ENCODE measurements at places on chromosomes 5 and 9.
A peak's percentile ranks its signal among the peaks of the same experiment; 100 is the strongest.

DNA sequence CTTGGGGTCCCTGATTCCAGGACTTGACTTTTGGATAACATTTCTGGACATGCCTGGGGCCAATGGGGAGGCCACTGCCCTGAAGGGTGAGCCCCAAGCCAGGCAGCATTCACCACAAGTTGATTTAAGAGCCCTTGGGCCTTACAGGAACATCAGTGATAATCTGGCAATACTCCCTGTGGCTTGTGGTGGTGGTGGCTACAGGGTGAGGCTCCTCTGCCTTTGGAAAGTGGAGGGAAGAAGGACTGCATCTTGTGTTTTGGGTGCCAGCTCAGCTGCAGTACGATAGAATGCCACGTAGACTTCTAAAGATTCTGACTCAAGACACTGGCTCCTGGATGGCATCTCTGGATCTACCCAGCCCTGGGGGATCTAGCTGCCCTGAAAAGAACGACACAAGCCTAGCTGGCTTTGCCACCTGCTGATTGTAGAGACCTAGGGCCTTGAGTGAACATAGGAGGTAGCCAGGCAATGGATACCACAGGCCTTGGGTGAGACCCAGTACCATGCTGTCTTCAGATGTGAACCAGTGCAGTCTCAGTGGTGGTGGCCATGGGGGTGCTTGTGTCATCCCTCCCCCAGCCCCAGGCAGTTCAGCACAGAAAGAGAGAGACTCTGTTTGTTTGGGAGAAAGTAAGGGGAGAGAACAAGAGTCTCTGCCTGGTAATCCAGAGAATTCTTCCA, 79.0 kb upstream of the DAP start:
- no peak for DNase-seq

- DNase-seq, result no peak
Observed at GRCh38 chr9:82810915-82811314, 252.0 kb downstream of the RASEF start.

DNA sequence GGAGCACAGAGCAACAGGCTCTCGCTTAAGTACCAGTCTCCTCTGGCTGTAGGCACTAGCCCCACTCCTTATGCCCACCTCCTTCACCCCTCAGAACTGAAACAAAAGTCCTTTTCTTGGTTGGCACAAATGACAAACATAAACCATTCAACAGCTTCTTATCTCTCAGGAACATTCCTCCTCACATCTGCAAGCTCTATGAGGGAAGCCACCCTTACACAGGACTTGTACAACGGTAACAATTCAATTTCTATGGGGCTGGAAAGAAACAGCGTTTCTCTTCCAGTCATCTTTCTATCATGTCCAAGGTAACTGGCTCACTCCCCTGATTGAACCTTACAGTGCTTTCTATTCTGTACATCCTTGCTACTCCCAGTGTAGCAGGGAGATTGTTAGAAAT, 74.1 kb downstream of the CSF2 start:
- no peak for DNase-seq

GRCh38 chr5:81590498-81591384, 160.2 kb downstream of the SSBP2 start:
- DNase-seq, result no peak

GRCh38 chr5:81171769-81172168, 61.4 kb upstream of the CKMT2 start:
- DNase-seq, result no peak

DNA sequence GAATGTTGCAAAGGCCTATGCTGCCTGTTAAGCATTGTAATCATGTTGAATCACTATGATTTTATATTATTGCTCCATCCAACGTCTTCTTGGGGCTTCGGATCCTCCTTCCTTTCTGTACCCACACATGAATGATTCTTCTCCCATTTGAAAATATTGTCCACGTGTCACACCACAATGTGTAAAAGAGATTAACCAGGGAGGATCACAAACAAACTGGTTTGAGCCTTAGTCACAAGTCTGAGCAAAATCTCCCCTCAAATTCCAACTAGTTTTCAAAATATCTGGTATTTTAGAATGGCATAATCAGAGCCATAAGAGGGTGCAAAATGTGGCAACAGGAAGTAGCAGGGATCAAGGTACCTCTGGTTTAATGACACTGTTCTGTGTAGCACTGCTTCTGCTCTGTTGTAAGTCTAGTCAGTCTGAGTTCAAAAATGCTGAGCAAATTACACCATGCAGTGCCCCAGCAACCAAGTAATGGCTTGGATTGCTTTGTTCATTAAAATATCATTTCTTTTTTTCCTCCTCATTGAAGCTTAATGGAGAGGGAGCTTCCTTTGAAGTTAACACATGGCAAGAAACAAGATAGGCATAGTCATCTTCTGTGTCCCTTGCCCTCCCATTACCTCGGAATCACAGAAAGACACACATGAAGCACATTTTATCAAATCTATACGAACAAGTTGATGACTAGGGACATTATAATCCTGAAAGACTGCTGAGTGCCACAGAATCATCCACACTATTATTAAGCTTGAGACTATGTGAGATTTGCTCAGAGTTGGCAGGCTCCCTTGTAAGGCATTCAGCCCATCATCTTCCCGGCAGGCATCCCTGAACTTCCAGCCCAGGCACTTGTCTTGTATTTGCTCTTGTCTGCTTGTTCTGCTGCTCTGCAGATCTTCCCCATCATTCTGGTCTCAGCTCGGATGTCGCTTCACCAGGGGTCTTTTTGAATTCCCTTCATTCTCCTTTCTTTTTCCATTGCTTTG, 102.0 kb upstream of the PRLR start:
- no peak for DNase-seq

GRCh38 chr5:179558932-179559283, 8.6 kb downstream of the RUFY1 start:
- DNase-seq, result no peak

DNA sequence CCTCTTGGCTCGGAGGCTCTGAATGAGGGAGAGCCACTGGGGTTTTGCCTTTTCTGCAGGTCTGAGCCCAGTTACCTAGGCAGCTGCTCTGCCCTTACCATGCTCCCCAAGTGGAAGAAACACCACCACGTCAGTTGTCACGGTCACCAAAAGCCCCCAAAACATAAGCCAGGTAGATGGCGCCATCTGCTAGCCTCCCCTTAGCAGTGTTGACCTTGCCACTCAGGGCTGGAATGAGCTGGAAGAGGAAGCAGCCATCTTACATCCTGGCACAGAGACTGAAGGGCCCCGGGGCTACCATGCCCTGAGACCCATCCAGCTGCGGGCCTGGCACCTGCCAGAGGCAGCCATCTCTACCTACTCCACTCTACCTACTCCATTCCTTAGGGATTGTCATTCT, 7.4 kb downstream of the ZER1 start:
- no peak for DNase-seq

DNA sequence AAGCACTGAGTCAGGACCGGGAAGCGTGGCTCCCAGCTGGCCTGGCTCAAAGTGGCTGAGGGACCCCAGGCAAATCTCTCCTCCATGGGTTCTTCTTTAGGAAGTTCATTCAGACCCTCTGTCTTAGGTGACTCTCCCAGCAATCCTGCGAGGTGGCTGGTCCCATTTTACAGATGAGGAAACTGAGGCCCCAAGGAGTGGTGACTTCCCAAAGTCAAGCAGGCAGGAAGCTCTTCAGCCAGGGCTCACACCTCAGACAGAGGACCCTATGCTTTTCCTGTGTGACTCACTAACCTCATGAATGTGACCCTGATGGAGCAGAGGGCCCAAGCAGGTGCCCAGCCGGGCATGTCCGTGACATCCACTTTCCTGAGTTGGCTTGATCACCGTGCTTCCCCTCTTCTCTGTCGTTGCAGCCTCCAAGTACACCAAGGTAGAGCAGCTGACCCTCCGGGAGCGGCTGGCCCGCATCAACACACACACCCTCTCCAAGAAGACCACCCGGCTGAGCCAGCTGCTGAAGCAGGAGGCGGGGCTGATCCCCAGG, 36.5 kb downstream of the ARHGEF37 start:
- no peak for DNase-seq

DNA sequence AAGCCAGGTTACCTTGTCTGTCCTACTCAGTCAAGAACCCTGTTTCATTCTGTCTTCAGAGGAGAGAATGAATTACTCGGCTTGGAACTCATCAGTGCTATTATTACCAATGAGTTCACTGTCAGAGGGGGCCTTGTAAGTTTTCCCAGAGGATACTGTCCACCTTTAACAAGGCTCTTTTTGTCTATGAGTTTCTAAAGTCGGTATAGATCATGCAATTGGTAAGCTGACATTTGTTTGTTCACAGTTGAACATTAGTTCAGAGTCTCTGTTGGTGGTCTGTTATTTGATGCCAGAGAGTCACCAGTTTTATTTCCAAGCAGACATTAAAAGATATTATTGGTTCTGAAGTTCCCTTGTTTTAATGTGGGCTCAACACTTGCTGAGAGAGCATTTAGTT, 58.1 kb upstream of the DHFR start:
- DNase-seq, result no peak

DNA sequence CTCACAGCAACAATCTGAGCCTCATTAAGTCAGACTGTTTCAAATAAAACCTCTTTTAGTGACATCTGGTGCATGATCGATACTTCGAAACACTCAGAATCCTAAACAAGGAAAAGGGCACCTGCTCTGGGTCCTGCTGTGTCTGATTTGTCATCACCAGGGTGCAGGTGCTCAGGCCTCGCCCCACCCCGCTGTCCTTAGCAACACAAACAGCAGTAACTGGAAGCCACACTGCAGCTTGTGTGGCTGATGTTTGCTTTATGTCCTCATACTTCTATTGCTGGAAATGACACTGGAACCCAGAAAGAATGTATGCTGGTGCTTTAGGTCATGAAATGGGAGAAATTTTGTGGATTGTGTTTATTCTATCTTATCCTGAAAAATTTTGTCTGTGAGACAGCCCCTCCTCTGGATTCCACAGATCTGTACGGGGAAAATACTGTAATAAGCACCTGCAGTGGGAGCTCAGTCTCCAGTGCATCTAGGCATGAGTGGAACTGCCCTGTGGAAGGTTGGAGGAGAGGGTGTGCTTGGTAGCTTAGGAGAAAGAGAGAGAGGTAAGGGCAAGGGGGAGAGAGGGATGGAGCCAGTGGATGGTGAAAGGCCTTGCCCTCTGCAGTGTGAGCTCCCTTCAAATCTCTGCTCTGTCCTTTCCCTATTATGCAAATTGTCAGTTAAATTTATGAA, 284.2 kb downstream of the SMARCA2 start:
- no peak for DNase-seq

- no peak for DNase-seq
Observed at GRCh38 chr5:180180846-180181245, 28.2 kb downstream of the RASGEF1C start.

GRCh38 chr5:8919096-8919495, 626.8 kb downstream of the SEMA5A start:
- no peak for DNase-seq

DNA sequence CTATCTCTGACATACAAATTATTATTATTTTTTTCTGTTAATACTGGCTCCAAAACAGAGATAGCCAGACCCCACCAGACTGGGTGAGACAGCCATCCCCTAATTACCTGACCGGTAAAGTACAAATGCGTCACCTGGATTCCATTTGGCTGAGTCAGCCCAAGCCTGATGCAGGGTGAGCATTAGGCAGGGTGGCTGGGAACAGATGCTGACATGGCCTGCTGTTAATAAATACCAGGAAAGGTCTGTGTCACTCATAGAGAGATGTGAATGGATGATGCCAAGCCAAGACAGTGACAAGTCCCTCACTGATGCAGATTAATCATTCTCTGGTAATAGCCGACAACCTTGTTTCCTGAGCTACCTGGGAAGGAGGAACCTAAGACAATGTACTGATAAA, 183.5 kb downstream of the TRIM32 start:
- DNase-seq, result no peak

- DNase-seq, result no peak
Observed at GRCh38 chr5:180129291-180130190, 58.0 kb upstream of the RNF130 start.

DNA sequence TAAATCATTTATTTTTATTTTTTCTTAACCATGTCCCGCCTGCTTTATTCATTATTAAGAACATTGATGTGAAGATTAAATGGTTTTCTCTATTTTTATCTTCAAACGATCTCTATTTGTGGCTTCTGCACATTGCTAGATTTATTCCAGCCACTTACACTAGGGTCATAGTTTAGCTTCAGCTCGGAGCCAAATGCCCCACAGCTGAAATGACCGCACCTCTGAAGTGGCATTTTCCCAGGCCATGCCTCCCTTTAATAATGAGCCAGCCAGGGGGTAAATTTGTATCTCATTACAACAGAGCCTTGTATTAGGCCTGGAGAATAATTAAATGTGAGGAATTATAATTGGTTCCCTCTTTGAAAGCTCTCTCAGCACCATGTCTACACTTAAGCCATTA, 89.4 kb downstream of the DOCK8 start:
- no peak for DNase-seq

- no peak for DNase-seq
Observed at GRCh38 chr5:167725264-167725663, 566.2 kb upstream of the WWC1 start.

DNA sequence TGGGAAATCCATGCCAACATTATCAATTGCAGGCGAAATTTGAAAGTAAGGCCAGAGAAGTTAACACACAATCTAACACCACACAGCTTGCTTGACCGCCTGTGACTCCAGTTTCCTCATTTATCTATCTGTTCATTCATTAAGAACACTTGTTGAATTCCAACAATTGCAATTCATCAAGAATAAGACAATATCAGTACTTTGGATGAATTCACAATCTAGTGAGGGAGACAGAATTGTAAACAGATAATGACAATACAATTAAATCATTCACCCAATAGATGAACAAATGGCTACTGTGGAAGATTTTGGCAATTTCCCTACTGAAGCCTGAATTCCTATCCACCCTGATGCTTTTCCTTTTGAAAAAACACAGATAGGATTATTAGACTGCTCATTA, 181.6 kb downstream of the TRIM36 start:
- no peak for DNase-seq

DNA sequence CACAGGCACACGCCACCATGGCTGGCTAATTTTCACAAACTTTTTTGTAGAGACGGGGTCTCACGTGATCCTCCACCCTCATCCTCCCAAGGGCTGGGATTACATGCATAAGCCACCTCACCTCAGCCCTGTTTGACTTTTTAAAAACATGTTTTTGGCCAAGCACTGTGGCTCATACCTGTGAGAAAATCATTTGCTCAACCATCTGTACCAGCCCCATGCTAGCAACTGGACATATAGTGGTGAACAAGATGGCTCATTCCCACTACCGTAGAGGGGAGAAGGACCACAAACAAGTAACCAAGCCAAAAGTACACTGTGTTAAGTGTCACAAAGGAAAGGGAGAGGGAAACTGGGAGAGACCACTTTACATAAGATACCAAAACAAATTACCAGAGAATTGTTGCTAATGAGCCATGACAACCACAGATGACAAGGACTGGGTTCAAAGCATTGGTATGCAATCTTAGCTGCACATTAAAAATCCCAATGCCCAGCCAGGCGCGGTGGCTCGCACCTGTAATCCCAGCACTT, 19.2 kb downstream of the PPP2CA start:
- no peak for DNase-seq

- no peak for DNase-seq
Observed at GRCh38 chr5:98173334-98173733, 600.1 kb upstream of the RGMB start.

- DNase-seq, result no peak
Observed at GRCh38 chr5:127229185-127229889, 61.3 kb upstream of the MEGF10 start.

GRCh38 chr5:172886974-172887501, 53.0 kb downstream of the ERGIC1 start:
- DNase-seq, result peak; percentile 56

Data from AG04450 (cell line).